ENCODE measurements at places on chromosomes 1 and 21.

DNA sequence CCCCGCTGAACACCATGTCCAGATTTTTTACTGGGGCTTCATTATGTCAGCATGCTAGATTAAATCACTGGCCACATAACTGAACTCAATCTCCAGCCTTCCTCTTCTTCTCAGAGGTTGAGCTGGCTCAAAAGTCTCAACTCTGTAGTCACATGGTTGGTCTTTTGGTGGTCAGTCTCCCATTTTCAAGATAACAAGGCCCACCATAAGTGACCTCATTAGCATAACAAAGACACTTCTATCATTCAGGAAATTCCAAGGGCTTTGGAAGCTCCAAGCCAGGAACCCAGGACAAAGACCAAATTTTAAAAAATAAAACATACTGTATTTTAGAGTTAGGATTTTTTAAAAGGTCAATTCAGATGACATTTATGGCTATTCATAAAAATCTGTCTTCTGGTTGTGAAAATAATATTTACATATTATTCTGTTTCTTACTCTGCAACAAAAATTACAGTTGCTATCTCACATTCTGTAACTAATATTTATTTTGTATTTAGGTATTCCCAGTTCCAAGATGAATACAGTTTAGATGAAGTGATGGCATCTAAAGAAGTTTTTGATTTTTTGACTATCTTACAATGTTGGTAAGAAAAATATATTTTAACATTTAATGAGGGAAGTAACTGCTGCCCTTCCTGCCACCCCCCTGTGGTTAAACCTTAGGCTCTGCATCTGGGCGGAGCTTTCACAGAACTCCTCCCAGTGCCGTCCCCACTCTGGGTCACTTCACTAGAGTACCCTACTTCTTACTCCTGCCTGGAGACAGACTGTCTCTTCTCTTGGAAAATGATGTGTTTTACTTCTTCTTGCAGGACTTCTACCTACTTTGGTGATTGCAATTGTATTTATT is 49.3 kb downstream of the SCP2 start:
- no peak for DNase-seq

- no peak for DNase-seq
Measured at GRCh38 chr1:10161541-10162290, 48.7 kb upstream of the KIF1B start.

- DNase-seq, result no peak
Measured at GRCh38 chr21:33317786-33318486, 6.8 kb upstream of the IFNAR1 start.

GRCh38 chr1:180501865-180502360 is 464 bp downstream of the ACBD6 start:
- no peak for DNase-seq

DNA sequence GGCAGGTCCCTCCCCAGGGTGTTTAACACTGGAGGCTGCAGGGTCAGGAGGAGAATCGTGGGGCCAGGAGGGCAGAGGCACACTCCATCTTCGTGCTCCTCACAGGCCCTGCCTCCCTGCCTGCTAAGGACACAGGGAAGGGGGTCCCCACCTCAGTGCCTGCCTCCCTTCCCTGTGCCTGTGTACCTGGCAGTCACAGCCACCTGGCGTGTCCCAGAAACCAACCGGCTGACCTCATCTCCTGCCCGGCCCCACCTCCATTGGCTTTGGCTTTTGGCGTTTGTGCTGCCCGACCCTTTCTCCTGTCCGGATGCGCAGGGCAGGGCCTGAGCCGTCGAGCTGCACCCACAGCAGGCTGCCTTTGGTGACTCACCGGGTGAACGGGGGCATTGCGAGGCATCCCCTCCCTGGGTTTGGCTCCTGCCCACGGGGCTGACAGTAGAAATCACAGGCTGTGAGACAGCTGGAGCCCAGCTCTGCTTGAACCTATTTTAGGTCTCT is 623 bp upstream of the BGLAP start:
- DNase-seq, result no peak

DNA sequence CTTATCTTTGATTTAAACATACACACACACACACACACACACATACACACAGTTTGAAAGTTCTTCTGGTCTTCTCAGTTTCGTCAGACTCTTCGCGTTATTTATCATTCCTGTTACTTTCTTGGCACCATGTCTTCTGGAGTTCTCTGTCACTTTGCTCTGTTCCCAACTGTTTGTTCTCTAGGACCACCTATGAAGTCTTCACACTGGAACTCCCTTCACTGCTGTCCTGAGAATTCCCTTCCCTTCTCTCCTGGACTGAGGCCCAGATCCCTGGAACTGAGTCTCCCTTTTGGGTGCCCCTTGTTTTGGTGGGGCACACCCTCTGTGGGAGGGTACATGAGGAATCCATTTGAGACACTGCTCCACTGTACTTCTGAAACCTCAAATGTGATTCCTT is 30.5 kb downstream of the ALG14 start:
- DNase-seq, result no peak

DNA sequence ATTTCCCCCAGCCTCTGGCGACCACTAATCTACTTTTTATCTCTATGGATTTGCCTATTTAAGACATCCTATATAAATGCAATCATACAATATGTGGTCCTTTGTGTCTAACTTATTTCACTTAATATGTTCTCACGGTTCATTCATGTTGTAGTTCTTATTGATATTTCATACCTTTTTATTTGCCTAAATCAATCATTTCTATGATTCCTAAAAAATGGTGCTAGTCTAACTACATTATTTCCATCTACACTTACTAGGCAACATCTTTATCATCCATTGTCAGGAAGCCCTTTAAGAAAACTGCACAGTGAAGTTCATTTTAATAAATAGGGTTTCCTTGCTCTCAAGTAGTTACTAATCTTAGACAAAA is 380 bp upstream of the FBXO28 start:
- no peak for DNase-seq

- DNase-seq, result no peak
Measured at GRCh38 chr21:39120876-39121599, 62.2 kb downstream of the PSMG1 start.

GRCh38 chr1:33848205-33848937 is 15.5 kb upstream of the HMGB4 start:
- DNase-seq, result no peak

GRCh38 chr1:1777583-1777899 is 729 bp downstream of the NADK start:
- peak; percentile 76 for DNase-seq

GRCh38 chr1:245917403-245917802 is 589.7 kb downstream of the SMYD3 start:
- no peak for DNase-seq

DNA sequence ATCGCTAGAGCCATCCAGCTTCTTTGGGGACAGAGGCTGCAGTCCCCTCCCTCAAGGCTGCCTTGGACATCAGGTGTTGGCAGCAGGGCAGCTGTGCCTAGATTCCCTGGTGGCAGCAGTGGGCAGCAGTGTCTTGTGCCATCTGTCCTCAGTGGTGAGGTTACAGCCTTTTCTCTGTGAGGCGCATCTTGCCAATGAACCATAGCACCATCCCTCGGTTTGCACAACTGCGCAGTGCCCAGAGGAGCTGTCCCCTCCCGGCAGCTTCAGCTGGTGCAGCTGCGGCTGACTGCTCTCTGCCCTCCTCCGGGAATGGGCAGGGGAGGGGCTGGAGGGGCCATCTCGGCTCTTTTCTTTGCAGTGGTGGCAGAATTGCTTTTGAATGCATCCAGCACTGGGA is 59.0 kb upstream of the C8B start:
- no peak for DNase-seq
